Right ventricle myocardium inferior (tissue), 1 donor: ENCODE measurements at places on chromosomes 3 and 15. TPM values are rescaled to one million over a fixed set of nuclear protein-coding genes. Genes with fewer than 3 reads are reported as not detected.

GRCh38 chr3:22322861-22323260 lies 571.9 kb upstream of the ZNF385D start:
- no peak for DNase-seq

Gene CMTM8
- total RNA-seq, result 6.3 TPM

GRCh38 chr3:195238586-195239118 lies 32.3 kb downstream of the XXYLT1 start:
- DNase-seq, result no peak

GRCh38 chr3:151766454-151766853 lies 32.7 kb downstream of the AADACL2 start:
- DNase-seq, result no peak

- DNase-seq, result no peak
Observed at GRCh38 chr15:35112346-35112745, 27.3 kb upstream of the NANOGP8 start.

DNA sequence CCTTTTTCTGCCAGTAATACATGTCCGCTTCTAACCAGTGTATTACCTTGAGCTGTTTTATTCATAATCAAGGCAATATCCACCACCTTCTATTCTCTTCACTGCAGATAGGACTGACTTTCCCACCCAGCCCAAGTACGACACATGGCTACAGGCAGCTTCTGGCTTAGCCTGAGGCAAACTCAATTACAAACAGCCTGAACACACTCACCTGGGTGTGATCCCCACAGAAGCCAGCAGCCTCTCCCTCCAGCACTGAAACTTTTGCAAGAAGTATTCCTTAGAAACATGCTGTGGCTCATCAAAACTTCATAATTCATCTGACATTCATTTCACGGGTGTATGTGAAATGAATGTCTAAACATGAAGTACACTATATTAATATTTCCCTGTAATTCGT lies 13.5 kb upstream of the KCNMB3 start:
- no peak for DNase-seq

- no peak for DNase-seq
Observed at GRCh38 chr15:65884511-65884910, 15.2 kb downstream of the RAB11A start.

DNA sequence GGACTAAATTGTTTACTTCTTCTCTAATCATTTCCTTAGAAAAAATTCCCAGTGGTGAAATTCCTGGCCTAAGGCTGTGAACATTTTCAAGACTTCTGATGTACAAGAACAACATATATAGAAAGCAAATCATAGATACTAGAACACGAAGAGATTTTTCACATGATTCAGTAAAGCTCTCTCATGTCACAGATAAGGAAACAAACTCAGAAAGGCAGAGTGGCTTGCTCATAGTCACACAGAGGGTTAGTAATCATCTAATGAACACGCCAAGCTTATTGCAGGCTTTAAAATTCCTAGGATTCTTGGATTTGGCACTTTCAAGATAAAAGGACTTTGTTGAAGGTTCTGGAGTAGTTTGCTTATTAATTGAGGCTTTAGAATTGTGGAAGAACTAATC lies 26.2 kb downstream of the CRTAP start:
- DNase-seq, result no peak

Gene REC114
- 0.60 TPM for total RNA-seq

- no peak for DNase-seq
Observed at GRCh38 chr3:144487011-144487410, 515.4 kb downstream of the DIPK2A start.

Gene OR5H2
- not detected for total RNA-seq

GRCh38 chr3:169945313-169945712 lies 21.3 kb upstream of the SEC62 start:
- DNase-seq, result no peak

DNA sequence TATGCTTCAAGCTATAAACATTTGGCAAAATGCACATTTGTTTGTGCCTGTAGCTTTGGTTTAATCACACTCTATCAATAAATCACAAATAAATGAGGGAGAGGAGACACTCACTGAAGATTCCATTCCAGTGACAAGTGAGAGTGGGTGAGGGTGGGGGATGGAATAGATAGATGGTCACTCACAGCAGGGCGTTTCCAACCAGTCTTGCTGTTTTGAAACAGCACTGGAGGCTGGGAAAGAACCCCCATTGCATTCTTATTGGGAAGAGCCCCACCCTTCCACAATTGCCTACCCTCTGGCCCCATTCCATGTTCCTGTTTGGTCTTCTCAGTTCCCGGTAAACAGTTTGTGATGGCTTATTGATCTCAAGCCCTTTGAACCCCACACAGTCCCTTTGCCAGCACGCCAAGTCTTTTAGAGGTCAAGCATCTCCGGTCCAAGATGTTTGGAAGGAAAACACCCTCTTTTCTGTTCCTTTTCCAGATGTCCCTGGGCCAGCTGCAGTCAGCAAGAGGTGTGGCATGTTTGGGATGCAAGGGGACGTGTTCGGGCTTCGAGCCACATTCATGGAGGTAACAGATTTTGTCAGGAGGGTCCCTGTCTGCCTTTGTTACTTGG lies 30.7 kb downstream of the LMCD1 start:
- no peak for DNase-seq

Gene STRIT1
- total RNA-seq, result 0.84 TPM

- DNase-seq, result no peak
Observed at GRCh38 chr3:184759666-184760200, 47.9 kb upstream of the MAGEF1 start.

Gene CLDN11
- 2.7 TPM for total RNA-seq

DNA sequence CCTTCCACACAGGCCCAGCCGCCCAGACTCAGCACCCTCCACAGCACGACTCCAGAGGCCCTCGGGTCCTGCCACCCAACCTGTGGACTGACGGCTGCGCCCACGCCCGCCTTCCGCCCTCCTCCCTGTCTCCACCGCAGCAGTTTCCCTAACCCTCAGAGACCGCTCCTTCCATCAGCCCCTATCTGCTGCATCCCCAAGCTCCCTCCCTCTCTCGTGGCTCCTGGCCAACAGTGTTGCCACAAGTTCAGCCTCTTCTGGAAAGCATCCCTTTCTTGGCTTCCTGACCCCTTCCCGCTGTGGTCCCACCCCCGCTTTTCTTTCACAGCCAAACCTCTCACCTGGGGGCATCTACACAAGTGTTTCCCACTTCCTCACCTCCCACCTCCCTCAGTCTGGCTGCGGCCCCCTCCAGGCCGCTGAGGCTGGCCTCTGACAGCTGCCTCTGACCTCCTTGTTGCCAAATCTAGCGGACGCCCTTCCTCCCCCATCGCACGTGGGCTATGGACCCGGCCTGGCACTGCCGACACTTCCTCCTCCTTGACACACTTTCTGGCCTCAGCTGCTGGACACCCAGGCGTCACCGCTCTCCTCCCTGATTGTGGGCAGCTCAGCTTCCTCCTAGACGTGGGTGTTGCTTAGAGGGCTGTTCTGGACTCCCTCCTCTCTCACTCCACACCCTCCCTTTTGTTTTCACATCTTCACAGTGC lies 168.8 kb upstream of the TLE3 start:
- peak; percentile 91 for DNase-seq

Gene DAZL
- total RNA-seq, result not detected

DNA sequence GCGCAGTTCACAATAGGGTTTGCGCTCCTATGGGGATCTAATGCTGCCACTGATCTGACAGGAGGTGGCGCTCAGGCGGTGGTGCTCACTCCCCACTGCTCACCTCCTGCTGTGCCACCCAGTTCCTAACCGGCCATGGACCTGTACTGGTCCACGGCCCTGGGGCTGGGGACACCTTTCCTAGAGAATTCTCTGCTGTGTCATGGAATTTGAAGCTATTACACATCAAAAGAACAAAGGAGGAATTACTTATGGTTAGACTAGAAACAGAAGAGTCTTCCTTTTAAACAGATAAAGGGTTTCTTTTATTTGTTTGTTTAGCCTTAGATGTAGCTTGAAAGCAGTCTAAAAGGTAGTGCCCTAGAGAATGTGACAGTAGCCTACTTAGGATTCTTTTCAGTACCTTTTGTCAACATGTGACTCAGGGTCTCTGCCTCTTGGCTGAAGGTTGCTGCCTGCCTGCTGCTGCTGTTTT lies 50.3 kb downstream of the PAK2 start:
- DNase-seq, result no peak

Gene WNT7A
- total RNA-seq, result not detected

DNA sequence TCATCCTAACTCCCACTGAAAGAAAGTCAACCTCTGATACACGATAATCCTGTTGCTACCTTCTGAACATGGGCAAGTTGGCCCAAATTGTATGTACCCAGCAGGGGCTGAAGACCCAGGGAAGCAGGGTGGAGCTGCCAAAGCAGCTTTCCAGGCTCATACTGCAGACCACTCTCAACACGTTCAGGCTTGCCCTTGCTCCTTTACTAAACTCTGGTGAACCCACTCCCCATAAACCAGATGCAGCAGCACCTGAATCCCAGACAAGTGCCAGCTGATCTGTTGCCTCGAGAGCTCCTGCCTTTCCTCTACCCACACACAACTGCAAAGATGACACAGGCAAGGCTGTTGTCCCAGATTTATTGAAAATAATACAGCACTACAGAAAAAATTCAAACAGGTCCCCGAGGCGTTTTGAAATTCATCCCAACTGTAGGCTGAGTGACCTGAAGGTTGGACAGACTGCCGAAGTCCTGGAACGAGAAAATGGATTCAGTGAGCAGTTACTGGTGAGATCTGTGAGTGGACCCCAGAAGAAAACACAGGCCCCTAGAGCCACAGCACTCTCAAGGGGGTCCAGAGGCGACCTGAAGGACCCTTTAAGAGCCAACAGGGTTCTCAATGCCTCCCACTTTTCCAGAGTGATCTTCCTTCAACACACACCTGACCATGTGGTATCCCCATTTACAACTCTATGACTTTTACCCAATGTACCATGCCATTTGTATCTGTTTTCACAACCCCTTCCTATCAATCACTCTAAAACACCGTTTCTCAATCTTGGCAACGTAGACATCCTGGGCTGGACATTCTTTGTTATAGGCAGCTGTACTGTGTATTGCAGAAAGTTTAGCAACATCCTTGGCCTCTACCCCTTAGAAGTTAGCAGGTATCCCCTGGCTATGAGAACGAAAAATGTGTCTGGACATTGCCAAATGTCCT lies 3.6 kb downstream of the RPS17 start:
- DNase-seq, result no peak

Gene RETNLB
- not detected for total RNA-seq

DNA sequence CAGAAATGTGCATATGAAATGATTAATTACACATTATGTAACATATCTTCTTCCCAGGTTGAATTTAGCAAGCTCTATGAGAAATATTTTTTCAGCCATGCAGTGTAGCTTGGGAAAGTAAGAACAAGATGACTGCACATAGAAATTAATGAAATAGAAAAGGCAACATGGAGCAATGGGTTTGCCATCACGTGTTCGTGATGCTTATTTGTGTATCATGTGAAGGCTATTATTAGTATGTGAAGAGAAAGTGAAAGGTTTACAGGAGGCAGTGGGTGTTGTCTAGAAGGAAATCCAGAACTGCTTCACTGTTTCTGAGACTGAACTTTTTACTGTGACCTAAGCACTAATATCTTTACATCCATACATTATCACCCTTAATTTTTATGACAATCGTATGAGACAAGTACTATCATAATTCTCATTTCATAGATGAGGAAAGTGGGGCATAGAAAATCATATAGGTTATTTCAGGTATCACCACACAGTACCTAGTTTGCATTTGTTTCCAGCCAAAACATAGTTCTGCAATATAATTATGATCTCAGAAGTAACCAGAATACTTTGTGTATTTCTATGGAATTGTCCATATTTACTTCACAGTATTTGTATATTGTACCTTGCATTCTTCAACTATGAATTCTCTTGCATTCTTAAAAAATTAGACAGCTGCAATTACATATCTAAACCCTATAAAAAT lies 14.9 kb downstream of the SERPINI1 start:
- DNase-seq, result no peak

DNA sequence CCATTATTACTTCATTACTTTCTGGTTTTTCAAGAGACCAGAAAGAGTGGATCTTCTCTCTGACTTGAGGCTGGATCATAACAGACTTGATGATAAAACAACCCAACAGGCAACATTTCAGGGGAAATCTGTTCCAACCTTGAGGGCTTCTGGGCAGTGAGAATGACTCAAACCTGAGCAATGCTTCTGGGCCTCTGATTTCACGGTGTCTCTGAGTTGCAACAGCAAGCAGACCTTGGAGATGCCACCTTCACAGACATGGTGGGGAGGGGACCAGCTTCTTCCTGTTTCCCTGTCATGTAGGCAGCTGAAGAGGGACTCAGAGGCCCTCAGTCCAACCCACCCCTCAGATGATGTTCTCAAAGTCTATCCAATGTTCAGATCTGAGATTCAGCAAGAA lies 104.0 kb downstream of the ABHD5 start:
- DNase-seq, result no peak

DNA sequence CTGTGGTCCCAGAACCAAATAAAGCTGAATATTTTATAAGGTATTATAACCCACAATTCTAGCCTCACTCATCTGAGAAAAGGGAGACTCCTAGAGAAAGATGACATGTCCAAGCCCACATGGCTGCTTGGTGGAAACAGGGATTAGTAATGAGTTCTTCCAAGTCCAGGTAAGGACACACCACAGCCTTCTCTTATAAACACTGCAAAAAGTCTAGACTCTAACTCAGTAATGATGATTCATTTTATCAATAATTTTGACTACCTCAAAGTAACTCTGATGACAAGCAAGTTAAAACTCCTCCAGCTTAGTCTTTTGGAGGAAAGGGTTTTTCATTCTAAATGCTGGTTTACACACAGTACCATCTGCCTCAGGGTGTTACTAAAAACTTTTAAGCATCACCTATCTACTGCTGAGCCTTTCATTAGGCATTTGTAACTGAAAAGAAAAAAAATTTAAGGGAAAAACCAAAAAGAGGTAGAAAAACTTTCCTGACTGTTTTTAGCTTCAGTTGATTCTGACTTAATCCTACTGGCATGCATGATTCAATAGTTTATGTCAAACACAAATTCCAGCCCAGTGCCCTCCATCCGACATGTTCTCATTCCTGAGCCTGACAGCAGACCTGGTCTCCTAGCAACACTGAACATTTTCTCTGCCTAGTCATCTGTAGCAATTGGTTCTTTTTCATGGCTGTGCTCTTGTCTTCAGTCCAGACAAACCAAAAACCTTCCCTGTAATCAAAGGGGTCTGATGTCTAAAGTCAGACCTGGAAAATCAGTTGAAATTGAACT lies 43.9 kb downstream of the P3H2 start:
- DNase-seq, result no peak

DNA sequence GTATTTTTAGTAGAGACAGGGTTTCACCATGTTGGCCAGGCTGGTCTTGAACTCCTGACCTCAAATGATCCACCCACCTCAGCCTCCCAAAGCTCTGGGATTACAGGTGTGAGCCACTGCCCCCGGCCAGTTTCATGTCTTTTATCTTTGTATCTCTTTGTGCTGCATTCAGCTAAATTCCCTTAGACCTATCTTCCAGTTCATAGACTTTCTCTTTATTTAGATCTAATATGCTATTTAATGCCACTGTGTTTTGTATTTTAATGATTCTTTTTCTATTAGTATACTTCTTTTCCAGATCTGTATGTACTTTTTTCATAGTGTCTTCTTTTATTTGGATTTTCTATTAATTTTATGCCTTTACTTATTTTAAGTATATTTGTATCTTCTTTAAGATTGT lies 14.9 kb downstream of the MINAR1 start:
- DNase-seq, result no peak
